ENCODE measurements at places on chromosomes 3 and 15. TPM values are rescaled to one million over a fixed set of nuclear protein-coding genes. Genes with fewer than 3 reads are reported as not detected.

PPP2R3A gene
- 26.4 TPM for polyA plus RNA-seq

KNG1 gene
- 0.23 TPM for polyA plus RNA-seq

CDCP1 gene
- polyA plus RNA-seq, result 0.09 TPM

KLHL40 gene
- 0.29 TPM for polyA plus RNA-seq

MASP1 gene
- 21.2 TPM for polyA plus RNA-seq

MAP1A gene
- polyA plus RNA-seq, result 29.7 TPM

SPATA12 gene
- 0.02 TPM for polyA plus RNA-seq

EXD1 gene
- not detected for polyA plus RNA-seq

PLA2G4D gene
- not detected for polyA plus RNA-seq

NR1I2 gene
- 0.07 TPM for polyA plus RNA-seq

GRCh38 chr3:18531662-18532061 lies 106.5 kb upstream of the SATB1 start:
- no peak for DNase-seq

- DNase-seq, result no peak
Measured at GRCh38 chr3:59247402-59247841, 197.6 kb upstream of the CFAP20DC start.

GRCh38 chr3:42701371-42702065 lies 1.1 kb downstream of the HHATL start:
- DNase-seq, result peak; percentile 91

DNA sequence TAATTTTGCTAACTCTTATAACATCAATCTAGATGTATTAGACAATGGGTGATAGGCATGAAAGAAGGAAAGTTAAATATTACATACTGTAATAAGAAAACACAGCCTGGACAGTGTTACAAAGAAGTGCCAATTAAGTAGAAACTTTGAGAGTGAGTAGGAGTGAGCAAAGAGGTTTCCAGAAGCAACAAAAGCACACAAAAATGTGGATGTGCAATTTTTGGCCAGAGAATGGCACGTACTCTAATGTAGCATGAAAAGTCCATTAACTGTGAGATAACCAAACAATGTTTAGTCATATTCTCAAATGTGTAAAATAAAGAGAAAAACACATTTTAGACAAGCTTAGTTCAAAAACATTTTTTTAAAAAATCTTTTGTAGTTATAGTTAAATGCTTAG lies 567.3 kb downstream of the ROBO1 start:
- DNase-seq, result no peak

DNA sequence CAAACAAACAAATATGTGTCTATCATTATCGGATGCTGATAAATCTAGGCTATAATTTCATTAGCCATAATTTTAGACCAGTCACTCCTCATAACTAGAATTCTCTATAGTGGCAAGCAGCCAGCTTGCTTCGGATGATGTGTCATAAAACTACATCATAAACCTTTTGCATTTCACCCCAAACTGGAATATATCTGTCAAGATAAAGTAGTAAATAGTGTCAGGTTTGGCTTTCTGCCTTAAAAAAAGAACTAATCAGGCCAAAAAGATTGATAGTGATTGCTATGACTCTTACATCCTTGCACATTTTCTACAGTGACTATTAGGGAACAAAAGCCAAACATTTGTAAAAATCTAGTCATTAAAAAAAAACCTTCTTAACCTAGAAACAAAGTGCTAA lies 51.0 kb downstream of the DPPA2 start:
- DNase-seq, result no peak

- DNase-seq, result no peak
Measured at GRCh38 chr3:159992589-159992988, 4.0 kb downstream of the IL12A start.

- no peak for DNase-seq
Measured at GRCh38 chr15:80418892-80419537, 14.8 kb downstream of the ARNT2 start.

- no peak for DNase-seq
Measured at GRCh38 chr15:74378848-74379247, 11.4 kb upstream of the CYP11A1 start.

GRCh38 chr3:187758318-187758955 lies 13.2 kb upstream of the BCL6 start:
- no peak for DNase-seq

GRCh38 chr3:106232956-106233355 lies 364.1 kb upstream of the CBLB start:
- DNase-seq, result no peak

- no peak for DNase-seq
Measured at GRCh38 chr3:161230621-161231171, 9.6 kb downstream of the NMD3 start.

- DNase-seq, result no peak
Measured at GRCh38 chr3:97999103-97999502, 26.9 kb upstream of the RIOX2 start.

- no peak for DNase-seq
Measured at GRCh38 chr3:175398676-175399075, 539.5 kb downstream of the NAALADL2 start.

DNA sequence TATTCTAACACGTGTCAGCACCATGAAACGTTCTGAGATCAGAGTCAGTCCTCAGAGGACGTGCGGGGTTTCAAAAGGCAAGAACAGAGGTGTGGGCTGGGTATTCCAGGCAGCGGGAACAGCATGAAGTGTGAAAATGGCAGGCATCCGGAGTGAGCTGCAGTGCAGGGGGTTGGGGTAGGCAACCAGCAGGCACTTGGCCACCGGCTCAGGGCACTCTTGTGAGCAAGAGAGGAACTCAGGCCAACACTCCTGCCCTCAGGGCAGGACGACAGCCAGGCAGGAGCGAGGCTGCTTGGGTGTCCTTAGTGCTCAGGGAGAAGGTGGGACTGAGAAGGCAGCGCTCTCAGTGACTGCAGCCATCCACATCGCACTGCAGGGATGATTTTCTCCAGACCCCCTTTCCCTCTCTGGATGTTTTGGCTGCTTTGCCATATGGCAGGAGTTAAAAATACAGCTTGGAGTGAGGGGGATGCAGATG lies 151.1 kb downstream of the NUP210 start:
- peak; percentile 39 for DNase-seq

DNA sequence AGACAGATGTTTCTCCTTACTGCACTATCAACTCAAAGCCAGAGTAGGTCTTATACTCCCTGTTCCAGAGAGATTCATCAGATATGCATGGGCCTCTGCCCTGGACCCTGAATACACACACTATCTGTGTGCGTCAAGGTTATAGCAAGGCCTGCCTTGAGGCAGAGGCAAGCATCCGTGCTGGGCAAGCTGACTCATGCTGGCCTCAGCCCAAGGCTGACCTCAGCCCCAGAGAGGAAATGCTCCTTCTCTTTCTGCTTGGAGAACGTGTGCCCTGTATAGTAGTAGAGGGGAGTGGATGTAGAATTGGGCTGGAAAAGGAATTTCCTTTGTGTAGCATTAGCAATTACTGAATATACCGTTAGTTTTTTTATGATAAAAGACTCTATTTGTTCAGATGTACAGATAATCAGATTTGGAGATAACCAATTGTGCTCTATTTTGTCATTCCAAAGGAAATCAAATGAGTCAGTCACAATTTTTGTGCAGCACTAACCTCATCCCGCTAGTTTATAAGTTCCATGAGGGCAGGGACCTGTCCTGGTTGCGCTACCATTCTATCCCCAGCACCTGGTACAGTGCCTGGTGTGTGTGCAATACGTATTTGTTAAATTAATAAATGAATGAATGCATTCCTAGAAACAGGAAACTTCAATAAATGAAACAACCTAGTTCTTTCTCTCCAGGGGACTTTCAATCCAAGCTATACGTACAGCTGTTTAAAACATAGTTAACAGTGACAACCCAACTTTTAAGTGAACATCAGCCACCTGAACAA lies 13.3 kb upstream of the PAQR9 start:
- DNase-seq, result peak; percentile 92

DNA sequence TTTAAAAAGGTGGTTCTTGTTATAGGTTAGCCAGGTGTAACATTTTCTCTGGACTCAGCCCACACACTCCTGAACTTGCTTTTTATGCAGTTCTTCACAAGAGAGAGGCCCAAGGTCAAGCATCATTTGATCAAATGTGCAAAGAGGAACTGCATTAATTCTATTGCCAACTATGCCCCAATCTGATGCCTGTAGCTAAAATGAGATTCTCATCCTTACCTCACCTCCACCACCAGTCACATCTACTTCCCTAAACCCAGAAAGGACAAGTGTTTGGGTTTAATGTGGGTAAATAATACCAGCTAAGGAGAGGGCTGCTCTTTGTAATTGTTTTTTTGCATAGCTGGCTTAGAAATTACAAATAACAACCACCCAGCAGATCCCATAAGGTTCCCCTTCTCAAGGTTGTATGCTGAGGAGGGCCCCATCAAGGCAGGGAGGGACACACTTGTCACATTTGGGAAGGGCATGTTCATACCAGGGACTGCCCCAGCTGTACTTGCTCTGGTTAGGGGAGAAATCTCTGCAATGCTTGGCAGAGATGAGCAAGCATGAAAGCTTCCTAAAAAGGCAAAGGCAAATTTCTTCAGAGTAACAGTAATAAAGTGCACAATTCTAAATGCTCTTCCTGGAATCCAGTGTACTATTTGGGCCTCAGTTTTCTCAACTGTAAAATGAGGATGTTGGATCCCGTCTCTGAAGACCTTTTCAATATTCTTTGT lies 76.2 kb downstream of the TGFBR2 start:
- DNase-seq, result no peak

DNA sequence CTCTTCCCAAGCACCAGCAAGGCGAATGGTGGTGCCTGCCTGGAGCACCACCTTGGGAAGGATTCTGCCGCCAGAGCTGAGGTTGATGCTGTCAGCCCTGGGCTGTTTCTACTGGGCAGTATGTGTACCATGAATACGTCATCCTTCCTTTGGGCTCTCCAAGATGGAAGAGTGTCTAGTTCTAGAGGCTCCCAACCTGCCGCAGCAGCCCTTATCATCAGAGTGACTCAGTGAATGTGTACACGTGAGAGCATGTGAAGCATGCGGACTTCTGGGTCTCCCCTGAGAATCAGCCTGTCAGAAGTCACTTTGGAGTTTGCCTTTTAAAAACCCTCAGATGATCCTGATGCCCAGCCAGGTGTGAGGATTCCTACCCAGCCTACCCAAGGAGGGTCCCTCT lies 20.9 kb downstream of the PLA2G4D start:
- DNase-seq, result no peak

- DNase-seq, result no peak
Measured at GRCh38 chr15:96412906-96413231, 82.4 kb downstream of the NR2F2 start.

GRCh38 chr15:36254426-36254825 lies 325.0 kb upstream of the CDIN1 start:
- DNase-seq, result no peak

Data from right cardiac atrium (tissue), 5 donors.